K562 (cell line): ENCODE measurements at places on chromosomes 13 and 19.

DNA sequence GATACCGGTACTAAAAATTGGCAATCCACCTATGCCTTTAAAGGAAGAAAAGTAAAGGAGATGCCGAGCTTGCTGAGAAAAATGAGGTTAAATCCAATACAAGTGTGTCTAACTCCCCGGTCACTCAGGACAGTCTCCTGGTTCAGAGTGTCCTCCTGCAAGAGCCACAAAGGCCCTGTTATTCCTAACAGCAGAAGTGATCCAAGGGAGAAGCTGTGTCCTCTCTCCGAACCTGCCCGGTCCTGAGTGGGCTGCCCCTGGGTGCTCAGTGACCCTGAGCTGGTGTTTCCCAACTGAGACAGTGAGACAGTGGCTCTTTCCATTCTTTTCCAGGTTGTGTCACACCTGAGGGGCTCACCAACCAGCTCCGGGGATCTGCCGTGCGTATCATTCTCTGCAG, 4.8 kb downstream of the GJB6 start:
- no peaks in the 10 kb centered on the region for H3K36me3 ChIP-seq
- no peak overlapping the region for H3K27ac ChIP-seq
- no peak overlapping the region for H3K4me3 ChIP-seq
- H3K27me3 ChIP-seq: peaks cover 37% of the 10 kb centered on the region

DNA sequence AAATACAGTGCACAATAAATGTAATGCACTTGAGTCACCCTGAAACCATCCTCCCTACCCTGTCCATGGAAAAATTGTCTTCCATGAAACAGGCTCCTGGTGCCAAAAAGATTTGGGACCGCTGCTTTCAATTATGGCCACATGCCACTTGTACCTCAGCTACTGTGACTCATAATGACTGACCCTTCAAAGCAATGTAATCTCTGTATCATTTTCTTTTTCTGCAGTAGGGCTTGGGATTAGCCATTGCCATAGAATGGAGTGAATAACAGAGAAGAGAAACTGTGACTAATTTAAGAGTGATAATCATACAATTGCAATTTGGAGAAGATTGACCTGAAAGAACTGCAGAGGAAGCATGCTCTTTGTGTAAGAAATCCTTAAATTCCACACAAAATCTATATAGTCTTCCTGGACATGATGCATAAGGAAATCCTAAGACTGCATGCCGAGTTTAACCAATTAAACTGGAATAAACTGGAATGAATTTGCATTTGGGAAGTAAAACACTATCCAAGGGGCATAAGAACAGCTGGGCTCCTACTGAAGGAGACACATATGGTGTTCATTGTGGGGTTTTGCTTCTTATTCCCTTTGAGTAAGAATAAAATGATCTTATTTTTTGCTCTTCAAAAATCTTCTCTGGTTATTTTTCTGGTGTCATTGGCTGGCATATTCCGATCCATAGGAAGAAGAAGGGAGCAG, 59.5 kb upstream of the SLC7A1 start:
- DNase-seq: no peak
- no peaks in the 10 kb centered on the region for H3K36me3 ChIP-seq
- H3K4me3 ChIP-seq: no peak overlapping the region

GRCh38 chr19:48815870-48816501, 5.2 kb upstream of the BCAT2 start:
- H3K4me1 ChIP-seq: peaks cover 10% of the 10 kb centered on the region
- no peak for DNase-seq
- no peaks in the 10 kb centered on the region for H3K27me3 ChIP-seq

DNA sequence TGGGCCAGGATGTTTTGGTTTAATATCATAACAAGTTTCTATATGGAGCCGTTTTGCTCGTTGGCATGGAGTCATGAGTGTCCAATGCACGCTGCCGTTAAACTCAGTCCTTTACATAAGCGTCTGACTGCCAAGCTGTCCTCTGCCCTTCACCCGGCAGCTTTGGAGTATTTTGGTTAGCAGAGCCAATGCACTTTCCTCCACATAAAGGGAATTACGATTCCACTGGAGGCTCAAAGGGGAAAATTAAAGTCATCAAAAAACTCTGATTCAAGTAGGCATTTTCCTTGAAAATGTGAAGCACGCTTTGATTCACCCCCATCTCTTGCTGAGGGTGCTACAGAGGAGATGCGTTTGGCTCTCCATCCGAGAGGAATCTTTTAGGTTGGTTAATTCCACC, 144.4 kb upstream of the ARGLU1 start:
- DNase-seq: no peak
- no peak overlapping the region for H3K4me3 ChIP-seq
- no peak overlapping the region for H3K27ac ChIP-seq
- no peaks in the 10 kb centered on the region for H3K4me1 ChIP-seq
- H3K36me3 ChIP-seq: no peaks in the 10 kb centered on the region
- H3K27me3 ChIP-seq: no peaks in the 10 kb centered on the region

DNA sequence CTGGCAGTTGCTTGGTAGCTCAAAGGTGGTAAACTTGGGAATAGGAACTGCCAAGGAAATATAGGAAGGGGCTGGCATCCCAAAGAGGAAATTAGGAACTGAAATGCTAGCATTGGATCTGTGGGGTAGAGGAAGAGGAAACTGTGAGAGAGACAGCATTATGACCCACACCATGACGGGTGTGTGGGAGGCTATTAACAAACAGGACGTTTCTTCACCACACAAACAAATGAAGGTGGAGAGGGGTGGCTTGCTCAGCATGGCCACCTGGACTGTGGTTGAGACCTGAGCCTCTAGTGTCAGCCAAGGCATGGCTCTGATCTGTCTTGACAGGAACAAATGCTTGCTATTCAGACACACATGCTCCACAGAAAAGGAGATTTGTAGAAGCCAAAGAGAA, 178.2 kb downstream of the B3GLCT start:
- no peaks in the 10 kb centered on the region for H3K36me3 ChIP-seq
- no peak overlapping the region for H3K27ac ChIP-seq

GRCh38 chr13:29918845-29919244, 68.4 kb upstream of the UBL3 start:
- DNase-seq: no peak
- H3K4me1 ChIP-seq: no peaks in the 10 kb centered on the region; the same call in 1 of the 2 replicates
- no peak overlapping the region for H3K4me3 ChIP-seq
- no peaks in the 10 kb centered on the region for H3K36me3 ChIP-seq
- H3K27ac ChIP-seq: no peak overlapping the region

DNA sequence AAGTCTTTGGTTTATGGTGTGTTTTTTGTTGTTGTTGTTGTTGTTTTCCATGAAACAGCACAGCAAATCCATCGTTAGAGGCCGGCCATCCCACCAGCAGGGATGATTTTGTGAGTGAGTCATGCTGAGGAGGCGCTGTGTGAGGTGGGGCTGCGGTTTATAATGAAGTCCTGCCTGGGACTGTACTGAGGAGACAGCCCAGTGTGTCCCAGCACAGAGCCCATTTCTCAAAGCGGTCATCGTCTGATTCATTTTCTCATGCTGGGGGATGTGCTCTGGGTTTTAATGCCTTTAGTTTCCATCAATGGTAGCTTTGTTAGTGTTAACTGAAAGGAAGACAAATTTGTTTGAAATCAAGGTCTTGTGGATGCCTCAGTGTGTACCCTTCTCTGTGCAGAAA, 129.3 kb upstream of the SERP2 start:
- H3K4me1 ChIP-seq: peaks cover 11% of the 10 kb centered on the region; the same call in 1 of the 3 replicates
- no peaks in the 10 kb centered on the region for H3K36me3 ChIP-seq
- no peak overlapping the region for H3K4me3 ChIP-seq
- peak; percentile 38 for DNase-seq
- H3K27ac ChIP-seq: no peak overlapping the region
- no peaks in the 10 kb centered on the region for H3K27me3 ChIP-seq

GRCh38 chr13:30697996-30698401, 37.3 kb upstream of the ALOX5AP start:
- DNase-seq: no peak
- no peaks in the 10 kb centered on the region for H3K4me1 ChIP-seq
- H3K27ac ChIP-seq: no peak overlapping the region

DNA sequence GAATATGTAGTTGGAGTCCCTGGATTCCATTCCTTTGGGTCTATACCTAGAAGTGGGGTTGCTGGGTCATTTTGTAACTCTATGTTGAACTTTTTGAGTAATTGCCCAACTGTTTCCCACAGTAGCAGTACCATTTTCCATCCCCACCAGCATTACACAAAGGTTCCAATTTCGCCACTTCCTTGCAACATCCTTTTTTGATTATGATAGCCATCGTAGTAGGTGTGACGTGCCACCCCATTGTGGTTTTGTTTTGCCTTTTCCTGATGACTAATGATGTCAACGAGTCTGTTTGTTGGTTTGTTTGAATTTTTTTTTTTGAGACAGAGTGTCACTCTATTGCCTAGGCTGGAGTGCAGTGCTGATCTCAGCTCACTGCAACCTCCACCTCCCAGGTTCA, 3.3 kb upstream of the PEX11G start:
- no peak overlapping the region for H3K4me3 ChIP-seq
- H3K4me1 ChIP-seq: peaks cover 23% of the 10 kb centered on the region
- no peaks in the 10 kb centered on the region for H3K27me3 ChIP-seq

- no peak overlapping the region for H3K27ac ChIP-seq
- H3K4me1 ChIP-seq: no peaks in the 10 kb centered on the region
- H3K4me3 ChIP-seq: no peak overlapping the region
- no peak for DNase-seq
- no peaks in the 10 kb centered on the region for H3K36me3 ChIP-seq
Observed at GRCh38 chr13:33224686-33225085, 60.9 kb downstream of the STARD13 start.

GRCh38 chr13:49655906-49656305, 27.6 kb downstream of the ARL11 start:
- DNase-seq: no peak
- no peak overlapping the region for H3K4me3 ChIP-seq
- no peak overlapping the region for H3K27ac ChIP-seq
- no peaks in the 10 kb centered on the region for H3K27me3 ChIP-seq
- H3K36me3 ChIP-seq: peaks cover 4% of the 10 kb centered on the region; the same call in 1 of the 3 replicates

DNA sequence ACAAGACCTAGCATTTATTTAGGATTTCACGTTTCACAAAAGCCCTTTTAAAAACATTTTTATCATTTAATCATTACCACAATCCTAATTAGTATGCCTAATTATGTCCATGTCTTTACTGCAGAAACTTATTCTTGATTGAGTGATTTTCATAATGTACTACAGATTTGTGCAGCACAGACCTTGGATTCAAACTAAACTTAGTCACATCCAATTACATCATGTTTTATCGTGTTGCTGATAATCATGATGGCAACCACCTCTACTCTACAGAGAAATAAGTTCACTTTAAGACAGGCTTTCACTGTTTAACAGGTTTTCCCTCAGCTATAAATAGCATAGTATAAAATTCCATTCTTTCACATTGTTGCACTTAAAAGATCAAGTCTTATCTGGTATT, 240.9 kb upstream of the RFC3 start:
- H3K27ac ChIP-seq: no peak overlapping the region
- no peak overlapping the region for H3K4me3 ChIP-seq
- H3K27me3 ChIP-seq: no peaks in the 10 kb centered on the region
- no peak for DNase-seq
- H3K4me1 ChIP-seq: no peaks in the 10 kb centered on the region

DNA sequence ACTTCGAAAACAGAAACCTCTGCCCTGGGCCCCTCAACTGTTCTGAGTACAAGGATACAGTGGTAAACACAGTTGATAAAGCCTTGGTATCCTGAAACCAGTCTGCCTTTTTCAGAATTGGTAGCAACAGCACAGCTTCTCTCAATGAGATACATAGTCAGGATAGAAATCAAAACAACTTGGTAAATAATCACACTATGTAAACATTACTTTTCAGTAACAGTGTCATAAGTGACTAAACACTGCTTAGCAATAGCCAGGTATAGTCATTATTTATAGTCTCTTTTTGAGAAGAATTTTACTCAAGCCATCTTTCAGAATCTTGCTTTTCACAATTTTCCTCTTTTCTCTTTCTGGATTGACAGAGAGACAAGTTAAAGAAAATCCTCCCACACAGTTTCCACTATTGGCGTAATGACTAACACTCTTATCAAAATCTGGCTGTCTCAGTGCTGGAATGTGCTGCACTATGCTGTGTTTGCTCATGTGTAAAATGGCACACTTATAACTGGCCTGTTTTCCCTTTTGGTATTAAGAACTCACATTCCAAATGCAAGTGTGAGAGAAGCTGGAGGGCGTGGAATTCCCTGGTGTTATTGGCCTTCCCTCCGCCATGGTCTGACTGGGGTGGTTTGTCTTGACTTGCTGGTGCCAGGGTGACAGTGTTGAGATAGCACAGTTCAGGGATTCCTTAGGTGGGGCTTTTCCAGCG, 368.8 kb downstream of the TDRD3 start:
- H3K27ac ChIP-seq: no peak overlapping the region
- DNase-seq: no peak
- no peaks in the 10 kb centered on the region for H3K4me1 ChIP-seq
- no peak overlapping the region for H3K4me3 ChIP-seq

DNA sequence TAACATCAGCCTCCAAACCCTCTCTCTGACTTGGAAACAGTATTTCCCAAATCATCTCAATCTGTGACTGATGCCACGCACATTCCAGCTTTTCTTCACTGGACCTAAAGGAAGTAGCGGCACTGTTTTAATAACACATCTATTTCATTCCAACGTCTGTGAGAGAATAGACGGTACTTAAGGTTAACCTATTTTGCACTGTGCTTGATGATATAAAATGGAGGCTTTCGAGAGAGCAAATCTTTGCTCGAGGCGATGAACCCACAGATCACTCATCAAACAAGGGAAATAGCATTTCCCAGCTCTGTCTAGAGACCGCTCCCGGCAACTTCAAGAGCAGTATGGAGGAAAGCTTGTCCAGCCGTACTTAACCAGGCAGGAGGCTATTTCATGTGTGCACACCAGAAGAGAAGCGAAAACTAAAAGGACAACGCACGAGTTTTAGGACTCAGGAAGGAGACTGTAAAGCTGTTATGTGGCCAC, 2.9 kb downstream of the UBL3 start:
- no peak for DNase-seq
- H3K27ac ChIP-seq: no peak overlapping the region
- H3K27me3 ChIP-seq: no peaks in the 10 kb centered on the region
- H3K4me3 ChIP-seq: no peak overlapping the region
- peaks cover 3% of the 10 kb centered on the region; the same call in 1 of the 3 replicates for H3K4me1 ChIP-seq
- H3K36me3 ChIP-seq: no peaks in the 10 kb centered on the region
